Glutamatergic neuron (in vitro differentiated cells): ENCODE measurements at places on chromosomes 5 and 9. TPM values are rescaled to one million over a fixed set of nuclear protein-coding genes. Genes with fewer than 3 reads are reported as not detected.

- peak overlapping the region; percentile 11 for H3K4me3 ChIP-seq
- H3K27ac ChIP-seq, result no peak overlapping the region
- peak; percentile 45 for DNase-seq
These were observed 11.7 kb upstream of the GADD45G start for GRCh38 chr9:89592963-89593726.

DNA sequence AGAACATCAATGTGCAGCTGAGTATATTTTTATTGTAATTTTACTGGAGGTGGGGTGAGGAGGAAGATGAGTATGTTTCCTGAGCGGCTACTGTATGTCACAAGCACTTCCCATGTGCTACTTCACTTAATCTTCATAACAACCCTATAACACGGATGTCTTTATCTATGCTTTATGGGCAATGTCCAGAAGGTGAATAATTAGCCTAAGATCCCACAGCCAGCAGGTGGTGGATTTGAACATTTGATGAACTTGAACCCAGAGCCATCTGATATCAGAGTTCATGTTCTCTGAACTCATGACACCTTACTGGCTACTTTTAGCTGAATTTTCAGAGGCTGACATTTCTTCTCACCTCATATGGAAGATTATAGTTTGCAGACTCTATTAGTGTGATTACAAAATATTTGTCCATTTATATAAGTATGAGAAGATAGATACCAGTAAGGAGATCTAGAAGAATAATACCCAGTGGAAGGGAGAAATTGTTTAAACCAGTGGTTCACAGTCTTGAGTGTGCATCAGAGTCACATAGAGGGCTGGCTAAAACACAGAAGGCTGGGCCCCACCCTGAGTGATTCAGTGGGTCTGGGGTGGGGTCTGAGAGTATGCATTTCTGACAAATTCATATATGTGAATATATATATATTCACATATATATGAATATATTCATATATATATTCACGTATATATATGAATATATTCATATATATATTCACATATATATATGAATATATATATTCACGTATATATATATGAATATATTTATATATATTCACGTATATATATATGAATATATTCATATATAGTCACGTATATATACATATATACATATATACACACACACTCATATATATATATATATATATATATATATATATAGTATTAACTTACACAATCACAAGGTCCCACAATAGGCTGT is 164.4 kb upstream of the NR3C1 start:
- H3K4me1 ChIP-seq, result no peaks in the 10 kb centered on the region
- no peak overlapping the region for H3K27ac ChIP-seq
- no peak for DNase-seq
- H3K36me3 ChIP-seq, result no peaks in the 10 kb centered on the region
- H3K27me3 ChIP-seq, result peaks cover 3% of the 10 kb centered on the region

DNA sequence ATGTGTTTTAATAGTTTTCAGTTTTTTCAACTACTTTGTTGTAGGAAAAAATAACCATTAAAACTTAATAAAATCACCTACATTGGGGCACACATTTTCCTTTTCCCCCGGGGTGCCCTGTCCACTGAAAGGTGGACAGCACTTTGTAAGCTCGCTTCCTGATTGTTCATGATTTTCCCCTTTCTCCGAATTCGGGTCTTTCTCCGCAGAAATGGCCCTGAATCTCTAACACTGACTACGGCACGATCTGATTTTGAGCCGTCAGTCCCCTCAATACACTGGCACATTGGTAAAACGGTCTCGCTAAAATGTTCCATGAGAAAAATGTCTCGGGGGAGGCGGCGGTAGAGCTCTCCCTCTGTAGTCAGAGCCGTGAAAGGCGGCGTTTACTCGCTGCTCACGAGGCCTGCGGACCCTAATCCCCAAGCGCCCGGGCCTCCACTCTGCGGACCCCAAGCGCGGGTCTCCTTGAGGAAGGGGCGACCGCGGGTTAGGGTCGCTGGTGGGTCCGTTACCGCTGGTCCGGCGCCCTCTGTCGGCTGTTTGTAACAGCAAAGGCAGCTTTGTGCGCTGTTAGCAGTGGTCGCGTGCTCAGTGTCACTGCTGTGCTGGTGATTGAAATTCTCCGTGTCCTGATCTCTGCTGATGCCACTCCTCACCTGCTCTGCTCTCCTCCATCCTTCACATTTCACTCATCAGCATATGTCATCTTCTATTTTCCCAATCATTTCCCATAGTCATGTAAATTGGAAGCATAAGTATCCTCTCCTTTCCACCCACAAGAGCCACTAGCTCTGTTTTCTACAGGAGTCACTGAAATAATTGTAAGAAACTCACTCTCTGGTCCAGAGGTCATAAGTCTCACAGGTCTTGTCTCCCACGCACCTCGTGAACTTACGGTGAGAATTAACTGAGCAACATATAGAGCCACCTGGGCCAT is 10.8 kb upstream of the IFNA2 start:
- H3K36me3 ChIP-seq, result no peaks in the 10 kb centered on the region
- DNase-seq, result peak; percentile 87
- no peak overlapping the region for H3K27ac ChIP-seq
- H3K27me3 ChIP-seq, result no peaks in the 10 kb centered on the region
- peak overlapping the region; percentile 91 for H3K4me3 ChIP-seq
- H3K4me1 ChIP-seq, result no peaks in the 10 kb centered on the region

GRCh38 chr5:72134226-72134899 is 27.1 kb downstream of the MAP1B start:
- peak overlapping the region; percentile 92 for H3K27ac ChIP-seq
- peak overlapping the region; percentile 75 for H3K4me3 ChIP-seq
- H3K36me3 ChIP-seq, result peaks cover 4% of the 10 kb centered on the region
- peaks cover 7% of the 10 kb centered on the region for H3K27me3 ChIP-seq

DNA sequence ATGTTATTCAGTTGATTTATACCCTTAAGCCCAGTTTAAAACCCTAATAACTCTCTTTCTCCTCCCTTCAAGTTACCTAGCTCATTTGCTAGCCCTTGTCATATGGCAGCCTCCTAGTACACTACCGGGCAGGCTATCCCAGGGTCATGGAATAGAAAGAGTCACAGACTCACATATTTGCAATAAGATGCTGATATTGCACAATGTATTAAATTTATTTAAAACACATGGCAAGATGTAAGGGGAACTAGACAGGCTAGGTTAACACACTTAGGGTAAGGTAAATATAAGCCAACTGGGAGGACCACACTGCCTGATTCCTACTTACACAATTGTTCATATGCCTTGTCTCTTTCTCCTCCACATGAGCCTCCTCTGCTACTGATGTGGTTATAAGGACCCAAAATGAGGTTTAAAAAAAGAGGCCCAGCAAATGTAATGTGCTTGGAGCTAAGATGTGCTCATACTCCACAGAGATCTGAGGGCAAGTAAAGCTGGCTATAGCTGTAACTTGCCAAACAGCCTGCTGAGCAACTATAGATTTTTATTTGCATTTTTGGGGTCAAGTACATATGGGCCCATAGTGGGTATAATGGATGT is 130.0 kb downstream of the ENC1 start:
- H3K36me3 ChIP-seq, result no peaks in the 10 kb centered on the region
- H3K27me3 ChIP-seq, result no peaks in the 10 kb centered on the region

Gene ENTREP1
- total RNA-seq, result 1.0 TPM

Gene ZNF618
- total RNA-seq, result 114 TPM
